ENCODE measurements at places on chromosomes 2 and 18.

DNA sequence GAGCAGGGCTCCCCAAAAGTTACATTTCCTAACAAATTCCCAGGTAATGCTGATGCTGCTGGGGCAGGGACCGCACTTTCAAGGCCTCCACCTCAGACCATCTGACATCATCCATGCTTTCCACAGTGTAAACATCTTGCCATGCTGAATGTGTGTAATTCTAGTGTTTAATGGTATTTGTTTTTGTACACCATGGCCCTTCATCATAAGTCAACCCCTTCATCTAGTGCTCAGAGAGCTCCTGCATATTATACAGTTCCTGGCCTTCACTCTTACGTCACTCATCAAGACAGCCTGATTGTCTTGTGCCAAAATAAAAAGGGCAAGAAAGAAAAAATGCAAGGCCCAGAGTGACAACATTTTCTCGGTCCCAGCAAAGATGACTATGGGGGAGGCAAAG lies 77.5 kb upstream of the ZFP36L2 start:
- DNase-seq, result no peak

DNA sequence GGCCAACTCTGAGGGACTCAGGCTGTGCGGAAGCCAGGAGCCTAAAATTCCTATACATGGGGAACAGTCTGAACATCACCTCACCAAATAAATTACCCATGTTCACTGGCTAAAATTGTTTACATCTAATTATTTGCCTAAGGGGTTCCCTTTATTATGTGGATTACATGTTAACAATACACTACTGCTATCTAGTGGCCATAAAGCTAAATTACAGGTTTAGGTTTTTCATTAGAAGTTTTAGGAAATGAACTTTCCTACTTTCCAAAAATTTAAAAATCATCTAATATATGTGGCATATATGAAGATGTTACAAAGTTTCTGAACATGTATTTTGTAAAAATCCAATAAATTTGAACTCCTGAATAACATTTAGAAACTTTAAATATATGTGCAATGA lies 40.3 kb downstream of the PLA2R1 start:
- DNase-seq, result no peak

DNA sequence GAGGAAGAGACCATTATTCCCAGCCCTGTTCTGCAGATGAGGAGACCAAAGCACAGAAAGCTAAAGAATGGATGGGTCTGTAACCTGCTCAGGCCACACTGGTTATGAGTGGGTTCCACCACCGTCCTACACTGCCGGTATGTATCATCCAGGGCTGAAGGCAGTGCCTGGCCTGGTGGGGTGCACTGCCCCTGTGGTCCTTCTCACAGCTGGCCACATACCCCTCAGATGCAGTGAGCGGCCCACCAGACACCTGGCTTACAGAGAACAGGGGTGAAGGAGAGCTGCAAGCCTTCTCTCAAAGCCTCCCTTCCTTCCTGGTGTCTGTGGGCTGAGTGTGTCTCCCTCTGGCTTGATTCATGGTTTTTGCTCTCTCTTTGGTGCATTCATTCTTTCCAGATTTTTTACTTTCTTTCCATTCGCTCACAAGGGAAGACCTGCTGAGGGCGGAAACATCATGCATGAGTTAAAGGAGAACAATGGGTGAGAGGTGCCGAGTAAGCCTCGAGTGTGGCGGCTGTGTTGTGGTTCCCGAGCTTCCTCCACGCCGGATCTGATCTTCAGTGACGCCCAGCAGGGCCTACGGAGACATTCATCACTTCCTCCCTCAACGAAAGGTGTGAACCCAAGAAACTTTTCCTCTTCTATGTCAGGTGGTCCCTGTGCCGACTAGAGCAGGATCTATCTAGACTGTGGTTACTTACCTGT lies 62.1 kb upstream of the REL start:
- DNase-seq, result peak; percentile 56

- no peak for DNase-seq
Measured at GRCh38 chr2:200703926-200704637, 107.6 kb upstream of the BZW1 start.

DNA sequence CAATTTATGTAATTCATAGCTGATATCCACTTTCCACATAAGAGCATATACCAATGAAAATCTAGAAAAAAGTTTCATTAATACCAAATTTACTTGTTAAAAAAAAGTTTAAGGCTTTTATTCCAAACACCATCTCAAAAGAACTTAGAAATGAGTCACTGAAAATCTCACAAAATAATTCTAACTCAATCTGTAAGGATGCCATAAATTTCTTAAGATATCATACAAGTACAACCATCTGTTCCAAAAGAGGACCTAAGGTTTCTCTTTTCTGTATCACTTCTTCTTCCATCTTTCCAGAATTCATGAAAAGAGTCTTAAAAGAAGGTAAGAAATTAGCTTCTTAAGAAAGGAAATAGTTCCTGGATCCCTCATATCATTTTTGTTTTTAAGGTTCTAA lies 60.4 kb downstream of the TRIP12 start:
- DNase-seq, result no peak

- no peak for DNase-seq
Measured at GRCh38 chr2:84782717-84783442, 98.0 kb downstream of the TRABD2A start.

DNA sequence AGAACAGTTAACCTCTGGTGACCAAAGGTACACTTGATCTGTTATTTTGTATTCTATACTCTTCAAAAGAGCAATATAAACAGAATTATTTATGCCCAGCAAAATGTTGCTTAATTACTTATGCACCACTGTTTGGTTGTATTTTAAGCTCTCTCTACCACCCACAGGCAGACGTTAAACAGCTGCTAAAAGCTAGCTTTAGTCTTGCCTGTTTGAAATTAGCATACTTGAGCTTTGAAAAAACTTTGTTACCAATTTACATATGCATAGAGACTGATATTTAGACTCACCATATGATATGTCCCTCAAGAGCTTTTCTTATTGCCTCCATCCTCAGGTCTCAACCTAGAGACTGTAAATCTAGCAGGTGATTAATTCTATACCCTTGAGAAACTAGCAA lies 426.9 kb downstream of the NR4A2 start:
- DNase-seq, result no peak

DNA sequence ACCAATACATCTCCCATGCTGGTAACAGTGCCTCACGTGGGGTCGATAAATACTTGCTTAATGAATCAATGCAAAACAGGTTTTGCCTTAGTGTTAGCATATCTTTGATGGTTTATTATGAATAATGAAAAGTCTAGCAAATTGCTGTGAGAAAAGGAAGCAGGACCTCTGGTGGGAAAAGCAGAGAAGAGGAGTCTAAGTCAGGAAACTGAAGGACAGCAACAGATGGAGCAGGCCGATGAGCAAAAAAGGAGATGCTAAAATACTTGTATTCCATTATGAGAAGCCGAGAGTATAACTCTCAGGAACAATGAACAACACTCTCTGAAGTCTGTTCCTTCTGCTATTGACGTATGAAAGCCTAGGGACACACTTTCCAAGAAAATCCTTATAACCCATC lies 555.2 kb upstream of the KLHL29 start:
- DNase-seq, result no peak

DNA sequence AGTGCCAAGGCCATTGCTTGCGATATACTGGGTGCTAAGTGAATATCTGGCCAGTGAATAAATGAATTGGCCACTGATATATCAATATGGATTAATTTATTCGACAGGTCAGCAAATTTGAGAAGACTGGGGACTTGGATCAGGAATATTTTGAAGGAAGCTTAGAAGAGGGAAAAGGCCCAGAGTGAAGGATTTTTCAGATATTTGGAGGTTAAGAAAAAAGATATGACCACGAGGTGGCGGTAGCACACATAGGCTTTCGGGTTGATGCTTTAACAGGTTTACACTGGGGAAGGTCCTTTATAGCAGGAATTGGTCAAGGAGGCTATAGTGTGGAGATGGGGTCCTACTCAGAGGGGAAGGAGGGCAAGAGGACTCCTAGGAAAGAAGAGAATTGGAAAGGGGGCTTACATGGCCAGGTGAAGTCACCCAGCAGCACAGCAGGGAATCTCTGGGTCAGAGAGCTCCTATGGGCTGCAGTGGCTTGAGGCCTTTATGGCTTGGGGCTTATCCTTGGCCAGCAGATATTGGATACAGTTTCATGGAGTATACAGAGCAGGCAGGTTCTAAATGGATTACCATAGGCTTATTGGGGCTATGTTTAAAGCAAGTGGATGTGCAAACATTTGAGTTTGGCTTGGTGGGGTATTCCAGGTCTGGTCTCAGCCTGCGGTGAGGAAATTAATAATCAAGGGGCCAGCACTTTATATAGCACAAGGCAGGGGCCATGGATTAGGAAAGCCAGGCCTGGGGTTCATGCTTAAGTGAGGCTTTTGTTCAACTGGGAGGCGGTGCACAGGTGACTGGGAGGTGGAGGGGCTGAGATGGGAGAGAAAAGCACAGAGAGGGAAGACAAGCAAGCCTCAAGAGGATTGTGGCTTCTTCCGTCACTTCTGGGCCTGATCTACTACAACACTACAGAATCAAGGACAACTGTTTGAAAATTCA lies 9.7 kb downstream of the IL1RN start:
- no peak for DNase-seq

GRCh38 chr2:148161909-148162435 lies 141.1 kb downstream of the MBD5 start:
- DNase-seq, result no peak

DNA sequence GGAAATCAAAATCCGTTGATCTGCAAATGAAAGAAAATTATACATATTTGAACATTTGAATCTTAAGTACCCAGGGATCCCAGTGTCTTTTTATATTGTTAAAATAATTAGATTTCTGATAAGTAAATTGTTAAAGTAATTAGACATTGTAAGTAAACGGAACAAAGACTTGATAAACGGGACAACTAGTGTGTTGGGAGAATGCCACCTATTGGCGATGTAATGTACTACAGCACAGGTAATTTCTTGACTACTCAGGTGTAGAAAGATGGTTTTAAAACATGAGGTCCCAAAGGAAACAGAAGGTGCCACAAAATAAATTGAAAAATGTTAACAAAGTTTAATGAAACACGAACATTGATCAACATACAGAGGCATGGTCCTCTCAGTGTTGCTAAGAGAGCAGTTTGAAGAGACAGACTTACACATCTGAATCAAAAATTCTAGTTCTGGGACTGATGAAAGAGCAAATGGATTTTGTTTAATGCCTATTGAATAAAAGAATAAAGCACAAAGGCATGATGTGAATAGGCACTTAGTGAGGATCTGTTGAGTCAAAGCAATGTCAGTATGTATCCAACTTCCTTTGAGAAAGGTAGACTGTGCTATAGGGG lies 103.4 kb upstream of the RASGRP3 start:
- peak; percentile 9 for DNase-seq

DNA sequence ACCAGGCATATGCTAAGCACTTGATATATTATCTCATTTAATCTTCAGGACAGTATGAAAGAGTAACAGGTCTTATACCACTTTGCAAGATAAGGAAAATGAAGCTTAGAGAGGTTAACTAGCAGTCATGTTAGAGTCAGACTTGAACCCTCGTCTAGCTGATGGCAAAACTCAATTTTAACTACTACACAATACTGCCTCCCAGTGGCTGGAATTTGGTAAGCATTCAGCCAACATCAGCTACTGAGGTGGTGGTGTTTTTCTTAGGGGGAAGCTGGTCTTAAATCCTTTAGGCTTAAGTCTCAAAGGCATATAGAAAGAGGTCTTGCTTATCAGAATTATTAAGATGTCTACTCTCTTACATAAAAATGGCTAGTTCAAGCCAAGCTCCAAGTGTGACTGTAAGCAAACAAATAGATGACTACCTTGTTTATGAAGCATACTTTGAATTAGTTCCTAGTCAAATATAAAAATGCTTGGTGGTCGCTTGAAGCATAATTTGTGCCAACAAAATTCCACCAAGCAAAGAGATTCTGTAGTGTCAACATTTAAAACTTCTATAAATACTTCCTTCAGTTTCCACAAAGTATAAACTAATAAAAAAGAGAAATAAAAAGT lies 325.4 kb upstream of the FIGN start:
- DNase-seq, result no peak

GRCh38 chr2:233674314-233674713 lies 2.6 kb downstream of the UGT1A9 start:
- no peak for DNase-seq

DNA sequence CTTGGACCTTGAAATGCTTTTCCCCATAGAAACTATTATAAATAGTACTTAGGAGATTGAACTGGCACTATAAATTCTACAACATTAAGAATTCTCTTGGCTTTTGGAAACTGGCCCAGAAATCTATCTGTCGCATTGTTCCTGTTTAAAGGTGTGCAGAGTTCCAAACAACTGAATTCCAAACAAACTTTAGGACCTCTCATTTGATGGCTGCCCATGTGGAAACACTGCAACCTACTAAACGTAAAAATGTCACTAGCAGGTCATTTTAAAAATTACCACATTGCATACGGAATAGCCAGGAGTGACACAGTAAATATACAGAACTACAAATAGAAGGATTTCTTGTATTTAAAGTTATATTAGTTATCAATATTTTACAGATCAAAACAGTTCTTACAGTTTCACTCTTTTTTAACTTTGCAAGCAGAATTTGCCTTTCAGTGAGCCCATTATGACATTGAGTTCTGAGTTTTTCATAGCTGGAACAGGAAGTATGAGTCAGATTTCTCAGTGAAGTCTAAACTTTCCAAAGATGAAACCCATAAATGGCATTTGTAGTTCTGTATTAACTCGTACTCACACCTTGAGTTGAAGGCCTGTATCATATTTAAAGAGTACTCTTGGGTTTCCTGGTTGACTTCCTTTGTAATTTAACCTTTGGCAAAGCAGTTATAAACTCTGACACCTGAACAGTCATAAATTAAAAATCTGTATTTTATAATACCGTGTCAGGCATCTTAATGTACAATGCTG lies 142.3 kb upstream of the BOD1L2 start:
- DNase-seq, result no peak

- DNase-seq, result no peak
Measured at GRCh38 chr2:174603280-174603679, 5.7 kb upstream of the WIPF1 start.

DNA sequence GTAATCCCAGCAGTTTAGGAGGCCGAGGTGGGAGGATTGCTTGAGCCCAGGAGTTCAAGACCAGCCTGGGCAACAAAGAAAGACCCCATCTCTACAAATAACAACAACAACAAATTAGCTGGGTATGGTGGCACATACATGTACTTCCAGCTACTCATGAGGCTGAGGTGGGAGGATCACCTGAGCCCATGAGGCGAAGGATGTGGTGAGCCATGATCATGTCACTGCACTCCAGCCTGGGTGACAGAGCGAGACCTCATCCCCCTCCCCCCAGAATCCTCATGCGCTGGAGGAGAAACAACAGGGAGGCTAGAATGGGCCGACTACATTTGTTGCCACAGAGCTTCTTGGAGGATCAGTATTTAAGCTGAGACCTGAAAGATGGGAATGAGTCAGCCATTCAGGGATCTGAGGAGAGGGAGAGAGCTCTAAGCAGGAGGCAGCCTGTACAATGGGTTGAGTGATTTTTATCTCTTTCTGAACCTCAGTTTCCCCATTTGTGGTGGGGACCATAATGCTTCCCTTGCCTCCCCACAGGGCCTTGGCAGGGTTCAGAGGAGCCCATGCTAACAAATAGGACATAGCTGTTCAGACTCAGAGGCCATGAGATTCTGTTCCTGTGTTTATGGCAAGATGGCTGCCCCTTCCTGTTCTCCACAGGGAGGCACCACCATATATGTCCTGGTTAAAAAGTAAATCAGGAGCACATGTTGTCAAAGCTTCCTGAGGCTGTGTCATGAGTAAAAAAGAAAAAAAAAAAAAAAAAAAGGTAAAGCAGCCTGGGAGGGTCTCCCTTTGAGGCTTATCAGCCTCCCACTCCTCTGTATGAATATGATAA lies 131.4 kb upstream of the HAAO start:
- no peak for DNase-seq

GRCh38 chr2:101520246-101520645 lies 45.3 kb upstream of the RFX8 start:
- no peak for DNase-seq

Measured in stimulated activated effector memory CD8-positive, alpha-beta T cell treated with anti-CD3 and anti-CD28 coated beads, Interleukin-12 subunit alpha, Interleukin-12 subunit beta, amount 100 ng/mL, for 72 hours (primary cell).